ENCODE measurements at places on chromosomes 1 and 21. TPM values are rescaled to one million over a fixed set of nuclear protein-coding genes. Genes with fewer than 3 reads are reported as not detected.
A peak's percentile ranks its signal among the peaks of the same experiment; 100 is the strongest.

- DNase-seq: no peak
Observed at GRCh38 chr1:45340816-45341466, 701 bp upstream of the MUTYH start.

GRCh38 chr21:33857846-33858666, 57.5 kb downstream of the ATP5PO start:
- DNase-seq: no peak

The TSACC gene
- total RNA-seq: not detected

The KISS1 gene
- total RNA-seq: not detected

- peak; percentile 58 for DNase-seq
Observed at GRCh38 chr1:14787604-14788003, 189.1 kb downstream of the KAZN start.

DNA sequence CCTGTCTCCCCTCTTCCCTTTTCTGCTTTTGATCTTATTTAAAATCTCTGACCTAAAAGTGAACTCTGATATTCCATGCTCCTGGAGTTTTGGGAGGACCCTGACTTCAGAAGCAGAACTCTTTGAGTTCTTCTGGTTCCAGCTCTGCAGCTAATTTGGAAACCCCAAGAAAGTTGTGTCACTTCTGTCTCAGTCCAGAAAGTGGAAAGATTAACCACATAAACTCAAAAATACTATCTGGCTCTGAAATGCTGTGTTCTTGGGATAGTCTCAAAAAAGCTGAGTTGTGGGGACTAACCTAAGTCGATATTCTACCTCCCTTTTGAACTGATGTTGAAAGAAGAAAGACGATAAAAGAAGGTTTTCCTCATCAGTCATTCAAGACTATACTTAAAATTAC, 59.8 kb downstream of the ITPKB start:
- no peak for DNase-seq

- no peak for DNase-seq
Observed at GRCh38 chr1:145778146-145778540, 45.8 kb downstream of the RNF115 start.

DNA sequence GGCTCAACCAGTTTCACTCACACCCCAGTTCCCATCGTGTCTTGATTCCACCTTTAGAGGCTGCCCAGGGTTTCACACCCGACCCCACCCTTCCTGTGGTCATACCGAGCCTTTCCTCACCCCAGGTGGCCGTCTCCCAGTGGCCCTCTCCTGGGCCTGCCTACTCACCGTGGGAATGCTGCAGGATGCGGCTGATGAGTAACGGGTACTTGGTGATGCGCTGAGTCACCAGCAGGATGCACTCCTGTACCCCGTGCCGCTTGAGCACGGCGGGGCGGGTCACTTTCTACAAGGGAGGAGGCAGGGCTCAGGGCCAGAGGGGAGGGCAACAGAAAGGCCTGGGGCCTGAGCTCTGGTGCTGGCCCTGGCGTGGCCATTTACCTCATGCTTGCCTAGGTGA, 16.4 kb downstream of the ARHGEF2 start:
- DNase-seq: no peak

GRCh38 chr1:199734186-199734585, 293.3 kb upstream of the NR5A2 start:
- DNase-seq: no peak

- DNase-seq: no peak
Observed at GRCh38 chr1:227166559-227166958, 151.7 kb downstream of the CDC42BPA start.

GRCh38 chr1:13737398-13737797, 37.4 kb downstream of the PRDM2 start:
- no peak for DNase-seq

The DIPK1A gene
- 17.8 TPM for total RNA-seq

GRCh38 chr1:239931341-239931740, 160.3 kb upstream of the FMN2 start:
- DNase-seq: no peak

The TFAP2E gene
- total RNA-seq: 0.66 TPM

The SH2D1B gene
- 0.12 TPM for total RNA-seq

The OXCT2 gene
- total RNA-seq: 0.95 TPM

DNA sequence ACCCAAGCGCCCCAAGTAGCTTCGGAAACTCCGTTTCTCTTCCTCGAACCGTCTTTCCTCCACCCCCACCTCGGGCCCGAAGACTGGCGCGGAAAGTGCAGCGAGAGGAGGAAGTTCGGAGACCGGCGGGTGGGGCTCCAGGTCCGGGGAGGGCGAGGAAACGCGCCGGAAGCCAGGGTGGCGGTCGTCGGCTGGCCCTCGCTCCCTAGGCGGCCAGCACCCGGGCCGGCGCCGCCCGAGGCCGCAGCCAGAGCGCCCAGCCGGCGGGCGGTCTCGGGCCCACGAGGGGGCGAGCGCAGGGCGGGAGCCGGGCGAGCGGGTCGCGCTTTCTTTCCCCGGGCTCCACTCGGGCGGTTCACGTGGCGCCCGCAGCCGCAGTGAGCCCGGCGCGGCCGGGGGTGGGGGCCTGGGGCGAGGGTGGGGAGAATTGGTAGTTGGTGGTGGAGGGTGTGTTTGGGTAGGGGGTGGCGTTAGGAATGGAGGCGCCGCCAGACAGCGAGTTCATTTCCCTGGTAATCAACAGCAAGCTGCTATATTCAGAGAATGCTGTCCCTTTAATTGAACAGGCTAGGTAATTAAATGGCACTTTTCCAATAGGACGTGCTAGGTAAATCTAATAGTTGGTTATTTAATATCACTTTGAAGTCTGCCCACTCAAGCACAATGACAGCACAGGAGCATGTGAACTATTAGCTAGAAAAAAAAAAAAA, 6.7 kb downstream of the LMO4 start:
- DNase-seq: peak; percentile 66

DNA sequence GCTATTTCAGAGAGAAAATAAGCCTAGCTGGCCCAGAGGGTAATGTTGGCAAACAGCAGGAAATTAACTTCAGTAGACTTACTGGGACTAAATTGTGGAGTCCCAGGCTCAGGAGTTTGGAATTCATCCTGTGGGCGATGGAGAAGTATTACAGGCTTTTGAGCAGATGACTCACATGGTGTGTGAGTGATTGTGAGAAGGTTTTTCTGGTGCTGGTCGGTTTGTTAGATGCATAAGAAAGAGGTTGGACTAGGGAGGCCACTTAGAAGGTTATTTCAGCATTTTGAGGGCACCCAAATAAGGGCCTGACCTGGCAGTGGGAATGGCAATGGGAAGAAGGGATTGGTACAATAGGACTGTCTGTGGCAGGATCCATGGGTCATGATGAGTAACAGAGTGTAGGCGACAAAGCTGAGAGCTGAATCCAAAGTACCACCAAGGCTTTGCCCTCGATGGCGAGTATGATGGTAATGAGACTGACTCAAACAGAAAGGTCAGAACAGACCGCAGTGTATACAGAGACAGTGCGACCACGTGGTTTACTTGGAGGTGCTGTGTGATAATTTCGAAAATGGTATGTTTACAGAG, 69.2 kb upstream of the KIF26B start:
- no peak for DNase-seq
